Activated CD4-positive, alpha-beta T cell treated with anti-CD3 and anti-CD28 coated beads, Interleukin-2, amount 50 U/mL, for 24 hours (primary cell): ENCODE measurements at places on chromosomes 13 and 19.

- DNase-seq: no peak
Measured at GRCh38 chr19:4173479-4174212, 8.7 kb downstream of the SIRT6 start.

DNA sequence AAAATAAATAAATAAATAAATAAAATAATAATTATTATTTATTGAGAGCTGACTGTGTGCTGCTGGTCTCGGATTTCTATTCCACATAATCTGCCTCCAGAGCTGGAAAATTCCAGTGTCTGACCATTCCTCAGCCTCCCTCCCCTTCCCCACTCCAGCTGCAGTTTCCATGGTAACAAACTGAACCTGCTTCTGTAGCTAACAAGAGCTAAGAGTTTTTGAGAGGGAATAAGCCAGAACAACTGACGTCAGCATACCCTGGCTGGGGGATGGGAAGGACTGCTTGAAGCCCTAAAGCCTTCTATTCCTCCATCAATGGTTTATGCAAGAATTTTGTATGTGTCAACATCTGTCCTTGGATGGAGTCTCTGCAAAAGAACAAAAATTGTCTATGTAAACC, 26.0 kb upstream of the PEG3 start:
- DNase-seq: no peak

DNA sequence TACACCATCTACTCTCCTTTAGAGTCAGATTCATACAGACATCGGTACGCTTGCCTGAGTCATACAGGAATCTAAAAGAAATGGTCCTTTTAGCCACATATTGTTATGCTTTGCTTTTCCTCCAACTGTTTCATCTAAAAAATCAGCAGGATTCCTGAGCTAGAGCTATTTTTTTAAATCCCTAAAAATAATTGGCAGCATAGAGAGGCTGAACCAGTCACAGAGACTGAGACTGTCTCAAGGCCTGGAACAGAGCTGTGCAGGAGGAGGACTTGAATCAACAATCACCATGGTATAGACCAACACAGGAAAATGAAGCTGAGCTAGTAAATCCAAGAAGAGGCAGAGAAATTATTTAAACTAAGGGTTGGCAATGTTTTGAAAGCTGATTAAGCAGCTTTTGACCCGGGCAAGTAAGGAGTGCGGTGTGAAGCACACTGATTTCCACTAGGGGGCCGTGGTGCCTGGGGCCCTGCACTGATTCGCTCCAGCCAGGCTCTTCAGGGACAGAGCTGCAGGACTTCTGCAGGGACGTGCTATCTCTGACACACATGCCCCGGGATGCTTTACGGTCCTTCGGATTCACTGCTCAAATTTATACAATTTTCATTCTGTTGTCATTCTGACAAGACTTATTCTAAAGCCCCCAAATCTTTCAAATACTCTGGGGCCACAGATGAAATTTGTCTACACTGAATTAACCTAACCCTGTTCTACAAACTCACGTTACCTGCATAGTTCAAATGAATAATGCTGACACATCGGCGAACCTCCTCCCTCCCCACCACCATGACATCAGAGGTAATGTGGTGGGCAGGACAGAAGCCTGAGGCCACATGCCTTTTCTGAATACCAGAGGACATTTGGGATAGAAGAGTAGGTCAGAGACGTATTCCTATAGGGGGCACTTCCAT, 87.6 kb upstream of the SLC15A1 start:
- no peak for DNase-seq

DNA sequence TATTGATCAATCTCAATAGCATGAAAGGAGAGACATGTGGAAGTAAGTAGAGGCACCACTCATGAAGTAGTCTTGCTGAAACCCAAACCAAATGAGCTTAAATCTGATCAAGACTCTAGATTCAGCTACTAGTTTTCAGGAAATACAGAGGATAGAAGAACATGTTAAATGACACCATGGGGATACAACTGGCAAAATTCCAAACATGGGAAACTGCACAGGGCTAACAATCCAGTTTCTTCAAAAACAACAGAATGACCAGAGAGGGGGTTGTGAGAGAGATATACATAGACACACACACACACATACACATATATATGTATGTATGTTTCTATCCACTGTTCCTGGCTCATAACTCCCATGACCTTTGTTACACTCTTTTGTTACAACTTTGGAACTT, 44.8 kb downstream of the MRPL57 start:
- DNase-seq: no peak

GRCh38 chr13:44565881-44566280, 10.2 kb downstream of the TSC22D1 start:
- DNase-seq: no peak

- DNase-seq: no peak
Measured at GRCh38 chr19:53621885-53622740, 9.7 kb upstream of the DPRX start.

DNA sequence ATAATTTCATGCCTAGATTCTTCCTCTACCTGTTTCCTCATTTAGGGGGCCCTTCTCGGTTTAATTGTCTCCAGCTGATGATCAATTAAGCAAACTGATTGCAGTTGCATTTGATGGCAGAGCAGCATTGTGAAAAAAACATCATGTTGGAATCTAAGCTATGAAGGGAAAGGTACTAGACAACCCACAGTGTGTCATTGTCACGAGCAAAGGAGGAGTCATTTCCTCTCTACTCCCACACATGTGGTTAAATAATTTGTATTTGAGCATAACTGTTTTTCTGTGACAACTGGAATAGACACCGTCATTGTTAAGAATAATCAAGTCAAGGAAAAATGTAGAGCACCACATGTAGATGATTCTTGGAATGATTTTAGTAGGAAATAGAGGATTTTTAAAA, 240.3 kb downstream of the DCT start:
- DNase-seq: no peak

DNA sequence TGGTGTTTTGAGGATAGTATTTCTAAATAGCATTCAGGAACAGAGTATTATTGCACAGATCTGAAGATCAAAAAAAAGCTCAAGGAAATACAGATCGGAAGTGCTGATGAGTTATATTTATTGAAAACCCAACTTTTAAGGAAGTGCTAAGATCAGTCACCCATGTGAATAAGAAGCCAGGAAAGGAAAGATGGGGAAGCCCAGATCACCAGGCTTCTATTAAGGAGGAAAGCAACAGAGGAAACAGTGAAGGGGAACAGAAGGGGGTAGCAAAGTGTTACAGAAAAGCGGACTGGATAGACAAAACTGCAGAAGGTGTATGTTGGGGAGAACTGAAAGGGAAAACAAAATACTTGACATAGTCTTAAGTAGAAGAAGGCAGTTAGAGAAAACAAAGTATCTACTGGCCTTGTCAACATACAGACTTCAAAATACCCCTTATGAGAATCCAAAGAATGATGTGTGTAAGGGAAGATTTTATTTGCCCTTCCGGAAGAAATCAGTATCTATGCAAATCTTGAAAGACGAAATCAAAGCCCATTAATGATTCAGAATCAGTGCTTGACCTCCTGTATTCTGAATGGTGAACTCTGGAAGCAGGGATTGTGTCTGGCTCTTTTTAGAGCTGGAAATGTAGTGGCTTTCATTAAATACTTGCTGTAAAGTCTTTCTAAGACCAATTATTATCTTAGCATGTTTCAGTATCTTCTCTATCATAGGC, 12.1 kb downstream of the UFM1 start:
- DNase-seq: no peak

GRCh38 chr19:39397360-39398296, 6.5 kb downstream of the MED29 start:
- DNase-seq: peak; percentile 92

DNA sequence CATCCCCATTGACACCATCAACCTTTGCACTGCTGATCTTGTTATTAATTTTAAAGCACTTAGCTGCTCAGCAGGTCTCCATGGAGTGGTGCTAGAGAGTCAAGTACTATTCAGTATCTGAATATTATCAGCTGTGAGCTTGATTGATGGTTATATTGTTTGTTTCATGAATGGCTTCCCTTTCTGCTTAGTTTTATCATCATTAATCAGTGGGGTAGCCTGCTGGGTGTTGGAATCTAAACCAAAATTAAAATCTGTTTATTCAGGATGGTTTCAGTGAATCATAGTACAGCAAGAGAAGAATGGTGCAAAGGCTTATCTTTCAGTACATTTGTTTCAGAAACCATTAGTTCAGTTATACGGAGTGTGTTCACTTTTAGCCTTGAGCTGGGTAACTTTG, 42.5 kb upstream of the SCEL start:
- DNase-seq: no peak

DNA sequence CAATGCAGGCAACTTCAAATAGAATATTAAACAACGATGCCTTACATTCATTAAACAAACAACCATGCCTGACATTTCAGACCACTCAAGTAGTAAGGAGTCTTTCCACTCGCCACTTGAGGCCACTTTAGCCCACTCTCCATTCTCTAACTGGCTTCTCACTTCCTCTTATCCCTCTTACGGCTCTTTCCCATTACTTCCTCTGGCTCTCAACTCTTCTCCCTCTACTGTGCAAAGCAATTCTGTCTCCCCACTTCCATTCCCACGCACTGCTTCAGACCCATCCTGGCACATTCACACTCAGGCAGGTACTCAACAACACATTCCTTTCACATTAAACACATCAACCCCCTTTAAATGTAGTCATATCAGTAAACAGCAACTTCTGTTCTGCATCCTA, 229.8 kb upstream of the IPO5 start:
- DNase-seq: no peak

- DNase-seq: no peak
Measured at GRCh38 chr13:104869501-104869900, 1666.0 kb downstream of the EFNB2 start.

- DNase-seq: no peak
Measured at GRCh38 chr13:59674616-59675015, 489.1 kb downstream of the DIAPH3 start.

DNA sequence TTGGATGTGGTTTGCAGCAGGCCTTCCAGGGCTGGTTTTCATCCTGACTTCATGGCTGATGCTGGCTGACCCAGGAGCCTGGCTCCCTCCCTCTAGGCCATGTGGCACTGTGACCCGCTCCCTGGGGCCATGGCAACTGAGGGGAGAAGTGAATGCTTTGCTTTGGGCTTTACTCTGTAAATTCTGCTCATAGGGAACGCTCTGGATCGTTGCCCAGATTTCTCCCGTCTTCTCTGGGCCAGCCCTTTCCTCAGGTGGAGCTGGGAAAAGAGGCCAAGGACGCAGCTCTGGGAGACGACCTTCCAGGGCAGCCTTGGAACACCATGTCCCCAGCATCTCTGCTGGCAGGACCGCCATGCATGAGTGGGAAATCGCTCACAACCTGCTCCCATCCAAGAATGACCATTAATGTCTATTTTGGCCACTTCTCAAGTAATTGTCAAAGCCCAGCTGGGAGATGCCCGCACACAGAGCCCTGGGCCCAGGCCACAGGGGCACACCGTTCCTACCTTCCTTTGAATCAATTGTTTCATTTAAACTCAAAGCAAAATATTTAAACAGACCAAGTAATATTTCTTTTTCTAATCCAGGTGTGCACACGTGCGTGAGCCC, 321.8 kb downstream of the TEX29 start:
- no peak for DNase-seq

- no peak for DNase-seq
Measured at GRCh38 chr19:38953677-38954076, 21.9 kb downstream of the FBXO17 start.

DNA sequence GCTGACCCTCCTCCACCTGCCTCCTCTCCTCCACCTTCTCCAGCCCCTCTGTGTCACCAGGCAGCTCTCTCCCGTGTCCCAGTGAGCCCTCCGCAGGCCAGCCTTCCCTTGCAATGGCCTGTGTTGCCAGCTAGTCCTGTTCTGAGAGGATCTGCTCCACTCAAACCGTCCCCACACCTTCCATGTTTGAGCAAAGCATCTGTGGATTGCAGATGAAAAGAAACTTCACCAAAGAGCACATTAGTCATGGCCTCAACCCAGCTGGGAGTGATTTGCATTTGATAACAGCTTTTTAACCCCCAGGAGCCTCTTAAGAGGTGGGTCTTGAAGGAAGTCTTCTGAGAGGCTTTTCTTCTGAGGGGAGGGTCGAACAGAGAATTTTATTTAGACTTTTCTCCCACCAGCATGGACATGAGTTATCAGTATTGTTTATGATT, 72.8 kb downstream of the COL4A2 start:
- DNase-seq: no peak
